ENCODE measurements at places on chromosomes 4 and X.

DNA sequence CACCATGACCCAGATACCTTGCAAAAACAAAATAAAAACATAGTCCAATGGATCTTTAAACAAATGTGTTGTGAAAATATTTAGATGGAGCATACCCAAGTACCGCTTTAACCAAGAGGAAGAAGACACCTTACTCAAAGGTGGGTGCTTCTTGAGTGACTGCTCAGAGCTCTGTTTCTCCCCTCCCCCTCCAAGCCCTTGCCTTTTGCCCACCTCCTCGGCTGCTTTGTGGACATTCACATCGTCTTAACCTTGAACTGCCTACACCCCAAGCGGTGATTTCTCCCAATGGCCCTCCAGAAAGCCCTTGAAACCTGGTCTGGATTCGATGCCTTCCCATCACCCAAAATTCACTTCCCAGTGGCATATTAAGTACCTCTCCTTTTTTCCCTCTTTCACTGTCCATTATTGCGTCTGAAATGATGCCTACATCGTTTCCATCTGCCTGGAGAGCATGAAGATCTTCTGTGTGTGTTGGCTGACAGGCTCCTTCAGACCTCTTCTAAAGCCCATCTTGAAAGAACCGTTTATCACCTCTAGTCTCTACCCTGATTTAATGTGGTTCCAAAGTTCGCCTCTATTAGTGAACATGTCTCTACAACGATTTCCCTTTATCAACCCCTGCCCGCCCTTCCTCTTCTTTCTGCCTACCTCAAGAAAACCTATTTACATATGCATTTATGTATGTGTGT, 968 bp downstream of the GPRIN3 start:
- no peak for DNase-seq

GRCh38 chr4:39682138-39682537, 15.8 kb upstream of the UBE2K start:
- no peak for DNase-seq

GRCh38 chr4:105453550-105454205, 20.2 kb downstream of the PPA2 start:
- peak; percentile 42 for DNase-seq

- DNase-seq: no peak
These were observed 23.8 kb downstream of the IQCM start for GRCh38 chr4:149791851-149792250.

- no peak for DNase-seq
These were observed 486.0 kb downstream of the GRID2 start for GRCh38 chr4:92789741-92790140.

DNA sequence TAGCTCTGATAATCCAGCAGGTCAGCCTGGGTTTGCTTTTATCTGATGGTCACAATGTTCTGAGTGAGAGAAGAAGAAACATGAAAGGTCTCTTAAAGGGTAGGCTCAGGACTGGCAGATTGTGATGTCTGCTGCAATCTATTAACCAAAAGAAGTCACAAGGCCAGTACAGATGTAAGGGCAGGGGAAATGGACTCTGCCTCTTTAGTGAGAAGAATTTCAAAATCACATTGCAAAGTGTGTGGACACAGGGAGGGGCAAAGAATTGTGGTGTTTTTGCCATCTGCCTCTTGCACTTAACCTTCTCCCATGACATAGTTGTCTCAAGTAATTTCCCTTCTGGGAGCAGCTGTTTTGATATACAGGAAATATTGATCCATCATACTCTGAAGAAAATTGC, 40.9 kb downstream of the IL1RAPL1 start:
- DNase-seq: no peak

DNA sequence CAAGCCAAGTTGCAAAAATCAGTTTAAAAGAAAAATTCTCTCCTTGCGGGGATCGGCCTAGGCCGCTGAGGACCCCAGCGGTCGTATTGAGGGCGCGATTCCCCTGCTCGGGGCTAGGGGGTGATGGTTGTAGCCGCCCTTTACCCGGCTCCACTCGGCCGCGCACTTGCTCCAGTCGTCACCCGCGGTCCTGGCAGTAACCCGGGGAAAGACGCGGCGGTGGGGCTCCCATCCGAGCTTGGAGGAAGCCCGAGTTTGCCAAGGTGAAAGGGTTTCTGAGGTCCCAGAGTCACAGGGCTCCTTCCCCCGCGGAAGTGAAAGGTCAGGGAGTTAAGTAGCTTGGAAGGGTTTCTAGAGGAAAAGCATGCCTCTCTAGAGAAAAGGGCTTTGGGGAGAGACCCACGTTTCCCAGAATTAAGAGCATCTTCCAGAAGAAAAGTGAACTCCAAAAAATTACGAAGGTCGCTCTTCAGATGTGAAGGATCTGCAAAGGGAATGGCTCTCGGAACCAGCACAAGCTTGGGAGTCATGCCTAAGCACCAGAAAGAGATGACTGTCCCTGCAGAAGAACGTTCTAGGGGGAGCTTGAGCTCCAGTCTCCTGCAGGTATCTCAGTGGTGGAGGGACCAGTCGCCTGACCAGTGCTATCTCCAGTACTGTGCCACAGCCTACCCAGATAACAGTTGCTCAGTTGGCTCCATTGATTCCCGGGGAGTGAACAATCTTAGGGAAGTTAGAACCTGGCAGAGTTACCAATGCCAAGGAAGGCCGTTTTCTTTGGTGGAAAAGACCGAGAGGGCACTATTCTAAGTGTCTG, 875 bp downstream of the LAP3 start:
- peak; percentile 52 for DNase-seq

DNA sequence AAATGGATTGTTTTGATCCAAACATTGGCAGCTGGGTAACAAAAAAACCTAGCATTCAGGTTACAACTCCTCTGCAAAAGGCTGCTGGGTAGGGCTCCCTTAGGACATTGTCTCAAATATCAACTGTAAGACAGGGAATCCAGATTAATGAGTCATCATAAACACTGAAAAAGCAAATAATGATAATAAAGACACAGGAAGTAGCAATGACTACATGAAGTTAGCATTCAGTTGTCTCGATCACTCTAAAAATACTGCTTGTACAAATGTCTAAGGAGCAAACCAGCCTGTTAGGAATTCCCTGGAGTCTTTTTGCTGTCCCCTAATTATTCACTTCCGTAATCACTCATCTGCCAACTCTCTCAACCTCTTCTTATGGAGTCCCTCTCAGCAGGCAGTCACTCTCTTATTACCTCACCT, 259.2 kb downstream of the GPC3 start:
- DNase-seq: no peak

DNA sequence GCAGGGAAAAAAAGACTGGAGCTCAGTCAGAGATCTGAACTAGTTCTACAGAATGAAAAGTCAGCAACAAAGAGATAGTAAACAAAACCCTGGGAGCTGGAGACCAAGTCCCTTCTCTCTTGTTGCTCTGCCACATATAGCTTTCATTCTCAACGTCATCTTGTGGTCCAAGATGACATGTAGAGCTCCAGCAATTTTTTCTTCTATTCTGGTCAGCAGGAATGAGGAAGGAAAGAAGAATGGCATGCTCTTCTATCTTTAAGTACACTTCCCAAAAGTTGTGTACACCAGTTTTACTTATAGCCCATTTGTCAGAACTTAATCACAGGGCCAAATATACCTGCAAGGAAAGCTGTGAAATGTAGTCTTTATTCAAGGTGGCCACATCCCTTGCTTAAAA, 45.6 kb downstream of the RAP2C start:
- DNase-seq: no peak

DNA sequence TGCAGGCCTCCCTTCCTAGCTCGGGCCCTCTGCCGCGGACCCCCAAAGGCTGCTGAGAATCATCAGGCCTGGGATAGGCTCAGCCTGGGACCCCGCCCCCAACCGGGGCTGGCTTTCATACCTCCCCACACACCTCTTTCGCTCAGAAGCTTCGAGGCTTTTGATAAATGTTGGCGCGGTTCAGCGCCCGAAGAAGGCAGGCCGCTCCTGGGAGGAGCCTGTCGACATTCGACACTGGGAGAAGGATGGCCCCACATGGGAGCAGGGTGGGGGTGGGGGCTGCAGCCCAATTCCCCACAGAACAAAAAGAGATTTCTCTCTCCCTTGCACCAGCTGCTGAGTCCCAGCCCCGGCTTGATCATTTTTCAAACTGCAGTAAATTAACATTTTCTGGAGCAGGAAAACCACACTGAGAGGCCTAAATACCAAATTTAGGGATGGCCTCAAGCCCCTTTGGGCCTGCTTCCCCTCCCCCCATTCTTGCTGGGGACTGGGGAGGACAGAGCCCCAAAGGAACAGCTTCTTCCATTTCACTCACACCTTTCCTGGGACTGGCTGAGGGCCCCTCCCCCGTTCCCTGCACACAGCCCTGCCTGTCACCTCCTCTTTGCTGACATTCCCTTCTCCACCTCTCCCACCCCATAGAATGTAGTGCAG, 112.9 kb upstream of the PJA1 start:
- no peak for DNase-seq

DNA sequence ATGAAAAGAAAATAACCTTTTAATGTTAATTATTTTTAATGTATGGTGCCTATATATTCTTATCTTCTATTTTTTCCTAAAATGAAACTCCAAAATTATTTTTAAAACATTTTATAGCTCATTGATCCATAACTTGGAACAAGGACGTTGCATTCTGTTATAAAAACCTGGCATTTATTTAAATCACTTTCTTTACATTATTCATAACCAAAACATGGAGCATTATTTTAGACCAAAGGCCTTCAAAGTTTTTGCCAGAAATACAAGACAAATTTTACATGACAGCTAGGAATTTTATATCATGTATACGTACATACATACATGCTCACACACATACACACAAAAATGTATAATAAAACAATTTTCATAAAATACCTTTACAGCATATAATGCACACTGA, 259.8 kb downstream of the QDPR start:
- no peak for DNase-seq

- DNase-seq: no peak
These were observed 29.6 kb downstream of the GUCY1A1 start for GRCh38 chr4:155696226-155696625.

- no peak for DNase-seq
These were observed 171.9 kb upstream of the PGRMC2 start for GRCh38 chr4:128459547-128459946.

DNA sequence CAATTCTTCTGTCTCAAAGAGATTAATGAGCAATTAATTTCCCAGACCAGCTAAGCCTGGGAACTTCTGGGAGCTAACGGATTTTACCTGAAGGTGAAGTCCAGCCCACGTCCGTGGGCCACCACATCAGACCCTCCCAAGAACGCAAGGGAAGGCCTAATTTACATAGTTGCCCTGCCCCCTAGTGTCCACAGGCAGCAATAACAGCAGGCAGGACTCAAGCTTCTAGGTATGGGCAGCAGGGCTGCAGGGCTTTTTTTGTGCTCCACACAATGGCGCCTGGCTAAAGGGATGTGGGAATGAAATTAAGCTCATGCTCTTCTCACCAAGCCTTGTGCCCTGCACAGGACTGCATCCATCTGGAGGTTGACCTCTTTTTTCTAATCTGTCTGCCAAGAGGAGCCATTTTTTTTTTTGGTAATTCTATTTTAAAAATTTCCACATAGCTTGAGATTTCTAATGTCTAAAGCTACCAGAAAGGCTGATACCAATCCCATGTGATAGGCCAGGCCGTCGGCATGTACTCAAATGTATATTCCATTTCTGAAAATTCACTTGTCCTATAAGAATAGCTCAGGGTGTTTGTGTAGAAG, 111.9 kb upstream of the TMEM164 start:
- peak; percentile 52 for DNase-seq

GRCh38 chr4:104571341-104571740, 76.6 kb upstream of the CXXC4 start:
- no peak for DNase-seq

DNA sequence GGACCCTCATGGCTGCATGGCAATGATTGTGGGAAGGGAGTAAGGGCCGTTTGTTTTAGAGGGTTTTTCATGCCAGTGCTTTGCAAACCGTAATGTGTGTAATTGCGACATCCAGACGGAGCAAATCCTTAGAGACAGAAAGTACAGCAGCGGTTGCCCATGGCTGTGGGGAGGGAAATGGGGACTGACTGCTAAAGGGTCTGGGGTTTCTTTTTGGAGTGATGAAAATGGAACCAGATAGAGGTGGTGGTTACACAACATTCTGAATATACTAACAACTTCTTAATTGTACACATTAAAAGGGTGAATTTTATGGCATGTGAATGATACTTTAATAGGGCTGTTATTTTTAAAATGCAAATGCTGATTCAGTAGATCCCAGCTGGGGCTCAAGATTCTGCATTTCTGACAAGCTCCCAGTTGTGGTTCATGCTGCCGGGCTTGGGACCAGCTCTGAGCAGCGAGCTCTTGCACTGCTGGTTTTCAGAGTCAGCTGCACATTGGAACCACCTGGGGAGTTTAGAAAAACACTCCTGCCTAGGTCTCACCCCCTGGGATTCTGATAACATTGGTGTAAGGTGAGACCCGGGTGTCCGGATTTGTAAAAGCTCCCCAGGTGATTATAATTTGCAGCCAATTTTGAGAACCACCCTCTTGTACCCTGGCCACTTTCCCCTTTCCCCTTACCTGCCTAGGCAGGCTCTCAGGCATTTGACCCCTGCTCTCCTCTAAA, 47.7 kb downstream of the PRPS1 start:
- no peak for DNase-seq

DNA sequence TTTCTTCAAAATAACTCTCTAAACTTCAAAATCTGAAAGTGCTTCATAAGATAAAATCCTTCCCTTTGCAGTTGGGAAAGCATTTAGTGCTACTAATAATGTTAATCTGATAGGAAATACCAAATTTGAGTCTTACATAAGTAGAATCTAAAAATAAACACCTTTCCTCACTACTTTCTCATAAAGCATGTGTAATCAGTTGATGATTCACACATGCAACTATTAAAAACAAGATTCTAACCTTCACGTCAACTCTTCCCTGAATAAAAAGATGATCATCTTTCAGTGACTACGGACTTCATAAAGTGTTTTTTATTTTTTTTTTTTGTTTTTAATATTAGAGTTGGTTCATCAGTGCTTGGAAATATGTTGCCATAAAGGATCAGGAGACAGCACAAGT, 172.6 kb downstream of the ACTRT1 start:
- no peak for DNase-seq

DNA sequence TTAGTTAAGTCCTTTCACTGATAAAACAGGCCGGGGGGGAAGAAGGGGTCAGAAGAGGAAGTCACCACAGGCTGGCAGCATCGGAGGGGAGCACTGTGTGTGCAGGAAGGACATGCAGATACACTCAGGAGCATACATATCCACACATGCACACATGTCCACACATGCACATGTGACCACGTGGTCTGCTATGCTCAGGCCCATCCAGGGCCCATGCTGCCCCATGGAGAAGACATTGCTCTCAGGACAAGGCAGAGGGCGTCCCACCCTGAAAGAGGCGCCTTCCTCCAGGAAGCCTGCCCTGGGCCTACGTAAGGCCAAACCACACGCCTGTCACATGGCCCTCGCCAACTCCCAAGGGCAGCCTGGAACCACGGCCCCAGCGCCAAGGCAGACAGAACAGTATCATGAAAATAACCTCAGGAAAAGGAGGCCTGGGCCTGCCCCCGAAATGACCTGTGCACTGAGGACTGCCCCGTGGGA, 15.8 kb downstream of the WDR1 start:
- peak; percentile 42 for DNase-seq
